NCI-H187 (cell line): ENCODE measurements at places on chromosomes 13 and 19.

GRCh38 chr19:11105014-11105636 lies 15.9 kb downstream of the LDLR start:
- no peak for DNase-seq

DNA sequence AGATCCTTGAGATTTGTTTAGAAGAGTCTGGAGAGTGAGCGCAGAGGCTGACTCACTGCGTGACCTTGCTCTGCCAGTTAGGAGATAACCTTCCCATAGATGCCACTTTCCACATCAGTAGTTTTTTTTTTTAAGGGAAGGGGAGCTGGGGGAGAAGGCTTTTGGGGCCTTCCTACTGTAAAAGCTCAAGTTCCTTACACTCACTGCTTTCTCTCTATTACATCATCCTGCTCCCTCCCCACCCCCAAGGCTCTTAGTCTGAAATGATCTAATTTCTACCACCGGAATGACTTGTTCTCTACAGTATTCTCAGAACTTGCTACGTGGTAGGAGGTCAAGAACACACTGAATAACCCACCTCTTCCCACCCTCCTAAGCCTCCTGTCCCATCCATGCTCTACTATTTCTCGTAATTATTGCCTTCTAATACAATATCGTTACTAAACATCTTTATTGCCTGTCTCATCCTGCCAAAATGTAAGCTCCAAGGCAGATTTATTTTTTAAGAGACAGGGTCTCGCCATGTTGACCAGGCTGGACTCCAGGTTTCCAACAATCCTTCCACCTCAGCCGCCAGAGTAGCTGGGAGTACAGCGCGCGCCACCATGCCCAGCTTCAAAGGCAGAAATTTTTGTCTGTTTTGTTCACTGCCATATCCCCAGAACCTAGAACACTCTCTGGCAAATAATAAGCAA lies 1.2 kb downstream of the LONP1 start:
- no peak for DNase-seq

GRCh38 chr13:45975337-45975736 lies 77.2 kb downstream of the ZC3H13 start:
- DNase-seq, result no peak

- peak; percentile 95 for DNase-seq
These were observed 61.8 kb downstream of the RAB20 start for GRCh38 chr13:110499621-110500281.

DNA sequence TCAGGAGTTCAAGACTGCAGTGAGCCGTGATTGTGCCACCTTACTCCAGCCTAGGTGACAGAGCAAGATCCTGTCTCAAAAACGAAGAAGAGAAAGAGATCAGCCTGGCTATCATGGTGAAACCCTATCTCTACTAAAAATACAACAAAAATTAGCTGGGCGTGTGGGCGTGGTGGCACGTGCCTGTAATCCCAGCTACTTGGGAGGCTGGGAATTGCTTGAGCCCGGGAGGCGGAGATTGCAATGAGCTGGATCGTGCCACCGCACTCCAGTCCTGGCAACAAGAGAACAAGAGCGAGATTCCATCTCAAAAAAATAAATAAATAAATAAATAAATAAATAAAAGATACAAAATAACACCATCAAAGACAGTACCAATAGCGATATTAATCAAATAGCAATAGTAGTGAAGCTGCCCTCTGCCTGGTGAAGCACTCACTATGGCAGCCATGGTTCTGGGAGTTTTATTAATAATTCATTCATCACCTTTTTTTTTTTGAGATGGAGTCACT lies 53.9 kb downstream of the NFIC start:
- DNase-seq, result no peak

GRCh38 chr13:41812851-41813250 lies 148.1 kb downstream of the VWA8 start:
- no peak for DNase-seq

DNA sequence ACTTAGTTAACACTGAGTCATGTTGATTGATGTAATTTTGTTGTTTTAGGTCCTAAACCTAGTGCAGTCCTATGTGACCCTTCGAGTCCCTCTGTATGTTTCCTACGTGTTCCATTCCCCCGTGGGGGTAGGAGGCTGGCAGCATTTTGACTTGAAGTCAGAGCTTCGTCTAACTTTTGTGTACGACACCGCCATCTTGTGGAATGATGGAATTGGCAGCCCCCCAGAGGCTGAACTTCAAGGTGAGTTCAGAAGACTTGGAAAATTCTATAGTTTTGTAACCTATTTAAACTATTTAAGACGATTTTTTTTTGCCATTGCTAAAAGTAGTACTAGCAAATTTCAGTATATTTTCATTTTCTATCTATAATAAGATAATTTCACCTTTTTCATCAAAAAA lies 117.9 kb downstream of the STOML3 start:
- DNase-seq, result no peak

DNA sequence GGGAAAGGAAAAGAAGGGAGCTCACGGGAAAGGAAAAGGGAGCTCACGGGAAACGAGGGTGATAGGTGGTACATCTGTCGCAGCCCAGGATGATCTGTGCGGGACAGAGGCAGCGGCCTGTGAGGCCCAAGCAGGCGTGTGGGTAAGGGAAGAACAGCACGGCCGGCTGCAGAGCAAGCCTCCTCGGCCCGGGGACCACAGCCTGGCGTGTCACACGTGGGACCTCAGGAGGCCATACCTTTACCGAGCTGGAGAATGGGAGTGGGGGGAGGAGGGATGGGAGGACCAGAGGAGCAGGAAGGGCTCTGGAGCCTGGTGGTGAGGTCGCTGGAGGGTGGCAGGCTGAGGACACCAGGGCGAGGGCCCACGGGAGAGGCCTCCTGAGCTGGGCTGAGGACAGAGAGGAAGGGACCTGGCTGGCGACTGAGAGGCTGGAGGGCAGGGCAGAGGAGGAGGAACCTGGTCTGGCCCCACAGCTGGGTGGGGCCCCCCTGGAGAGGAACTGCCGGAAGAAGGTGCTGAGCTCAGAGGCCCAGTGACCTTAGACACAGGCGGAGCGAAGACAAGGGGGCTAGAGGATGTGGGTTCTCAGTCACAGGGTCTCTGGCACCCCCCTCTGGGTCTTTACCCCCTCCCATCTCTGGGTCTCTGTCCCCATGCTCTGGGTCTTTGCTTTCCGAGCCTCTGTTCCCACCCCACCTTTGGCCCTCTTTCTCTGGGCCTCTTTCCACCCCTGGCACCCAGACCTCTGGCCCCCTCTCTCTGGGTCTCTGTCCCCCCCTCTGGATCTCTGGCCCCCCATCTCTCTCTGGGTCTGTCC lies 2.9 kb upstream of the FTL start:
- no peak for DNase-seq
